ENCODE measurements at places on chromosomes 11 and 22.

GRCh38 chr11:2796091-2796490 is 89.5 kb downstream of the CDKN1C start:
- DNase-seq, result no peak

DNA sequence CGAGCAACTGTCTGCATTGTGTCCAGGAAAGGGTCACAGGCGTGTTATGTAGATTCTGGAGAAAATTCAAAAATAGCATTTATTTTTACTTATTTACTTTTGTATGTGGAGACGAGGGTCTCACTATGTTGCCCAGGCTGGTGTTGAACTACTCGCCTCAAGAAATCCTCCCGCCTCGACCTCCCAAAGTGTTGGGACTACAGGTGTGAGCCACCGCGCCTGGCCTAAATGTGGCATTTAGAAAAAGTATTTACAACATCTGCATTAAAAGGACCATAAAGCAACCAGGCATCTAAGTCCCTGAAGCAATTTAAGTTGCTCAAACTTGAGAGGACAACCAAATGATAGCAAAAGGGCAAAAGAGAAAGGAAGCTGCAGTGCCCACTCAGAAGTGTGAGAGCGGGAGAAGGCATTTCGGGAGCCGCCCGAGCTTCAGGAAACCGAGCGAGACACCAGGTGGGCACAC is 595 bp downstream of the TRIM66 start:
- DNase-seq, result no peak

- DNase-seq, result no peak
Observed at GRCh38 chr11:110763249-110764011, 51.2 kb upstream of the ARHGAP20 start.

DNA sequence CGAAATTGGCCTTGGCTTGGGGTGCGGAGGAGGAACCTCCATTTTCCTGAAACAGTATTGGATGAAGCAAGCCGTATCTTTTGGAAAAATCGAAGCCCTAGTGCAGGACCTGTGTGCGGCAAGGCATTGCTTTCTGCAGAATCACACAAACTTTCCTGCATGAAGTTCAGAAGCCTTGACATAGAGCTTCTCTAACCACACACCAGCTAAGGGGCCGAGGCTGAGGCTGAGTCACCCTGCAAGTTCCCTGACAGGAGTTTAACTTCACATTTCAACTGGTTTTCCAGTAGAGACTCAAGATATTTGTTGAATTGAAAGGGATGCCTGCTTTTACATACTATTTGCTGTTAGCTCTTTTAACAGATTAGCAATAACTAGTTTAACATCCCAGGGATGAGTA is 67.8 kb downstream of the TCF20 start:
- DNase-seq, result peak; percentile 68

- DNase-seq, result no peak
Observed at GRCh38 chr11:115677190-115677589, 173.0 kb upstream of the CADM1 start.

DNA sequence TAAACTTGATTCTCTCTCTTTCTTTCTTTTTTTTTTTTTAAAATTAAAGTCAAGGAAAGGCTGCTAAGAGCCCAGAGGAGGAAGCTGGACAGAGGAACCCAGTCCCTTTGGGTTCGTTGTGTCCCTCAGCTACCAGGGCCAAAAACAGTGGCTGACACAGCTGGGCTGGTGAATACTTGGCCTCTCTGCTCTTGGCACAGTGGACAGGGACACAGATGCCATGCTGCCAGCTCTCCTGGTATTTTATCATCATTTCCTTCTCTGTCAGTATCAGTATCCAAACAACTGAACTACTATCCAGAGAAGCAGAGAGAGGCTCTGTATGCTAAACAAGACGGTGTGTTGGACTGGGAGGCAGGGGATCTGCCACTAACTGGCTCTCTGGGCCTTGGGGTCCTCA is 123.7 kb upstream of the CCDC90B start:
- DNase-seq, result no peak

DNA sequence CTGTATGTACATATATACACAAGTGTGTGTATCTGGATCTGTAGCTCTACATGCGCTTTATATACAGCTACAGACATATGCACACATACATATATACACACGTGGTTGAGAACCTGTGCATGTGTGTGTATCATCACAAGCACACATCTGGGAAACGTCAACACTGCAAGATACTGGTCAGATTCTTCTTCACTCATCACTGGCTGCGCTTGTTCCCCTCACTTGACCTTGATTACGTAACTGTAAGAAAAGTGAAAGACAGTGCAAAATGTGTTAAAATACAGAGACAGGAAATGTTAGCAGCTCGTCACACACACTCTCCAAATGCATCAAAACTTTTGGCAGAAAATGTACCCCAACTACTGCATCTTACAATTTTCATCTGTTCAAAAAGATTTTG is 51.9 kb upstream of the MN1 start:
- no peak for DNase-seq

DNA sequence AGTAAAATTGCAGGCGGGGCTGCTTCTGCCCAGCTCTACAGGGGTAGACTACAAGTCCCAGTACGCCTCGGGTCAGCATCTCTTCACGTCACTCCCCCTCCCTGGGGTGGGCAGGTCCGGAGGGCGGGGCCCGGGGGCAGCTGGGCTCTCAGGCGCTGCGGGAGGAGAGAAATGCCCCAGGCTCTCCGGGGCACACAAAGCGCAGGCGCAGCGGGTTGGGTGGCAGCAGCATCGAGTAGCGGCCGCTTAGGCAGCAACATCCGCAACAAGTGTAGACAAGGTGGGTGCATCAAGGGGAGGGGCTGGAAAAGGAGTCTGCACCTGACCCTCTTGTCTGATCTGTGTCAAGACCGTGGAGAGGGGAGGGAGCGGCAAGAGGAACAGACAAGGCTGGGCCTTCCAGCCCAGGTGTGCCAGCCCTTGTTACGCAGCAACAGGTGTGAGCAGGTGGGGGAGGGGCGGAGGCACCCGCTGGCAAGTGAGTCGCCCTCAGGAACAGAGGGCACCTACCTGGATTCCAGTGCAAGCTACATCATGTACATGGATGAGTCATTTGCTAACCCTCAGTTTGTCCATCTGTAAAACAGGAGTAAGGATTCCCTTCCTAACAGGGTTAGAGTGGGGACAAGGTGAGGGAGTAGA is 1.2 kb downstream of the PLEKHB1 start:
- DNase-seq, result peak; percentile 91

GRCh38 chr11:96708219-96708878 is 318.5 kb downstream of the JRKL start:
- no peak for DNase-seq

- no peak for DNase-seq
Observed at GRCh38 chr11:65403607-65404121, 17.2 kb downstream of the FRMD8 start.

- no peak for DNase-seq
Observed at GRCh38 chr11:15473954-15474837, 359.5 kb downstream of the INSC start.

DNA sequence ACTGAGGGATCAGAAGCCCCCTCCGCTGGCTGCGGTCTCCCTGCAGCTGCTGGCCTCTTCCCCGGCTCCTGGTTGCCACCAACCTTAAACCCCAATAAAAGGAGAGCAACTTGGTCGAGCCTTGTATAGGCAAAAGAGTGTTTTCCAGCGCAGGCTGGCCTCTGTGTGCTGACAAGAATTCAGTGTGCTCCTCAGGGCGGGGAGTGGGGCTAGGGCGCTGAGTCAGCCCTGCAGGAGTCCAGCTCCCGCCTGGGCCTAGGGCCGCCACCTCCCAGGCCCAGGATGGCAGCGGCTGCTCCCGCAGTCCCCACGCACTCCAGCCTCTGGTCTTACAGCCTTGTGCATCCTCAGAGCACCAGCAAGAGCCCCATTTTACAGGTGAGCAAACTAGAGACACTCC is at the start of gene SHISAL1:
SHISAL1 (minus strand) TSS at position 186 of the 400 bp plus-strand sequence. CDS start 12,006 bp downstream, outside the sequence.
- no peak for DNase-seq

DNA sequence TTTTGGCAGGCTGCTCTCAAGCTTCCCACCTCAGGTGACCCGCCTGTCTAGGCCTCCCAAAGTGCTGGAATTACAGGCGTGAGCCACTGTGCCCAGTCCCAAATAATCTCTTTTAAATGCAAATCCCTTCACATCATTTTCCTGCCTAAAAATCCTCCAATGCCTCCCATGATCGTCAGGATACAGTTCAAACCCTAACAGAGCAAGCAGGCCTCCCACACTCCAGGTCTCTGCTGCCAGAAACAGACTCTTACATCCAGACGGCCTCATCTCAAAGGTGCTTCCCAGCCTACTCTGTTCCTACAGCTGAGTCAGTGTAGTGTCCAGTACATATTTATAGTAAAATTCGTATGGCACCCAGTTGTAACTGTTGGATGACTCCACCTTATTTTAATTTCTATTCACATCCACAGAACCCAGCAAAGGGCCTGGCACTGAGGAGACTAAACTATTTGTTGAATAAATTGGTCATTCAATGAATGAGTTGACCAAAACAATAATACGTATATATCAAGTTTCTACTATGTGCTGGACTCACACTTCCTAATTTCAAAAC is 8.2 kb downstream of the SIRT3 start:
- no peak for DNase-seq

GRCh38 chr22:20315337-20316216 is 4.3 kb downstream of the DGCR6L start:
- DNase-seq, result no peak

- no peak for DNase-seq
Observed at GRCh38 chr11:108902027-108902469, 237.2 kb downstream of the DDX10 start.

GRCh38 chr22:24431309-24432034 is 4.1 kb downstream of the ADORA2A start:
- DNase-seq, result no peak

GRCh38 chr11:78417175-78417887 is at the start of gene GAB2:
Gene GAB2, minus strand, starts transcription at chr11:78417820. Its CDS starts 100 bp downstream, at chr11:78417720.
- no peak for DNase-seq

- DNase-seq, result no peak
Observed at GRCh38 chr22:39915295-39915726, 14.4 kb downstream of the GRAP2 start.

Measured in activated CD4-positive, alpha-beta T cell treated with anti-CD3 and anti-CD28 coated beads, Interleukin-2, Interleukin-6, amounts not matched to agents 100 ng/mL and 50 ng/mL, durations not matched to agents 16 hours and 8 hours (primary cell).